ENCODE measurements at places on chromosomes 3 and 15. TPM values are rescaled to one million over a fixed set of nuclear protein-coding genes. Genes with fewer than 3 reads are reported as not detected.

Gene CPEB1
- total RNA-seq: 12.1 TPM

Gene GADL1
- not detected for total RNA-seq

Gene TBC1D2B
- total RNA-seq: 13.8 TPM

Gene P2RY12
- not detected for total RNA-seq

Gene DCLK3
- total RNA-seq: not detected

Gene TPRG1
- total RNA-seq: 2.0 TPM

Gene OR5K1
- not detected for total RNA-seq

Gene MYLK
- 94.7 TPM for total RNA-seq

Gene MASP1
- not detected for total RNA-seq

Gene TMEM207
- not detected for total RNA-seq
